Fibroblast of the aortic adventitia (primary cell): ENCODE measurements at places on chromosomes 12 and 14. TPM values are rescaled to one million over a fixed set of nuclear protein-coding genes. Genes with fewer than 3 reads are reported as not detected.

- DNase-seq, result peak; percentile 88
Observed at GRCh38 chr12:19946550-19946949, 421.8 kb upstream of the PDE3A start.

DNA sequence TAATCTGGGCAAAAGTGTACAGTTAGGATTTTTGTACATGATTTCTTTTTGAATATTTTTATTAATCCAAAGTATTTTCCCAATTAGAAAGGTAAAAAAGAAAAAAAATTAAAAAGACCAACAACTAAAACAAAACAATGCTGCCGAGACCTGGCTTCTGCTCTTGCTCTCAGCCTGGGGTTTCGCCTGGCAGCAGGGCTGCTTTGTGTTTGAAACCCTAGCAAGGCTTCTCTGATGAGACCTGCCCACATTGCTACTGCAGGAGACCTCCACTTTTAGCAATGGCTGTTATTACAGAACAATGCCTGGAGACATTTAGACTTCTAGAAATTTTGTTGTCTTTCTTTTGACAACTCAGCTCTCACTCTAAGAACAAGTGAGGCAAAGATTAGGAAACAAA is 1153.0 kb upstream of the TMEM132C start:
- no peak for DNase-seq

MAP3K12 gene
- 32.1 and 118 TPM in 2 replicates for total RNA-seq

CIROP gene
- total RNA-seq, result 1.8 TPM in 1 of 2 replicates, not detected in the other

- DNase-seq, result peak; percentile 36
Observed at GRCh38 chr12:18719922-18720510, 17.8 kb downstream of the PLCZ1 start.

GRCh38 chr14:61042220-61042619 is 61.2 kb downstream of the SLC38A6 start:
- DNase-seq, result no peak

DNA sequence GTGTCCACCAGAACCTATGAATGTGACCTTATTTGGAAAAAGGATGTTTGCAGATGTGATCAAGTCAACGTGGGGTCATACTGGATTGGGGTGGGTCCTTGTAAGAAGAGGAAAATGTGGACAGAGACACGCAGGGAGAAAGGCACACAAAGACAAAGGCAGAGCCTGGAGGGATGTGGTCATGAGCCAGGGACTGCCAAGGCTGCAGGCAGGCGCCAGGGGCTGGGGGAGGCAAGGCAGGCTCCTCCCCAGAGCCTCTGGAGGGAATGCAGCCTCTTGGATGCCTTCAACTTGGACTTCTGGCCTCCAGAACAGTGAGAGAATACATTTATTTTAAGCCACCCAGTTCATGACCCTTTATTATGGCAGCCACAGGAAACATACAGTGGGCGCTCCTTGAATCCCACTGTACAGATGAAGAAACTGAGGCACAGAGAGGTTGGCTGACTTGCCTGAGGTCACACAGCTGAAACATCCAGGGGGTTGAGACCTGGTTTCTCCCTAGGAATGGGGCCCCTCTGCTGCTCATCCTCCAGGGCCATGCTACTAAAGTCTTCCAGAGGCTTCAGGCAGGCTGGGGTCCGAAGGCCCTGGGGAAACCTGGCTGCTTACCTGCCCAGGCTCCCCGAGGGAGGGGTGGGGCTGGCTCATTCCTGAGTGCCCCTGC is 99.7 kb downstream of the RFLNA start:
- peak; percentile 72 for DNase-seq

DNA sequence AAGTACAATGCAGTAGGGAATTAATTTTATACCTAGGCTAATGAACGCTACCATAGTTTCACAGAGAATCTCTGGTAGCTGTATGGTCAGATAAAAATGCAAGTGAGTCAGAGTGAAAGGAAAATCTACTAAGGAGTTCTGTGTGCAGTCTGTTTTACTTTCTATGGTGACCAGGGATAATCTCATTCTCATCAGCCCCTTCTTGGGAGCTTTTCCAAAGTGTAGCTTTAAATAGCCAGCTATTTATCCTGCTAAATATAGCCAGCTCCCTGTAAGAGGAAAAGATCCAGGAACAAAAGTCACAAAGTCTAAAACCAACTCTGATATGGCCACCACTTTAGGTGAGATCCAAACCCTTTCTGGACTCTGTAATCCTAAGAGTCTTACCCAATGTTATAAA is 75.5 kb downstream of the TMEM116 start:
- peak; percentile 51 for DNase-seq

CCDC196 gene
- total RNA-seq, result not detected in 2 replicates

CLEC2B gene
- total RNA-seq, result 16.5 and 58.1 TPM in 2 replicates

DNA sequence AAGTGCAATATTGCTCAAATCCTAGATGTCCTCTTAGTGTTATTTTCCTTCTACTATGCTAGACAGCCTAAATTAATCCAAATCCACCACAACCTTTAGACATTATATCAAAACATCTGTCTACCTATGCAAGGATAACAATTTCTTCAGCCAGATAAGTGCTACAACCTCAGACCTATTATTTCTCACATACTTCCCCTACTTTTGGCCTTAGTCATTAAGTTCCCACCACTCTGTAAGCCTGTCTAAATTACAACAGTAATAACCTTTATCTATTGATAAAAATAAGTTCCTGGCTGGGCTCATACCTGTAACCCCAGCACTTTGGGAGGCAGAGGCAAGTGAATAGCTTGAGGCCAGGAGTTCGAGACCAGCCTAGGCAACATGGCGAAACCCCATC is 74.0 kb downstream of the KIF21A start:
- DNase-seq, result no peak

DNA sequence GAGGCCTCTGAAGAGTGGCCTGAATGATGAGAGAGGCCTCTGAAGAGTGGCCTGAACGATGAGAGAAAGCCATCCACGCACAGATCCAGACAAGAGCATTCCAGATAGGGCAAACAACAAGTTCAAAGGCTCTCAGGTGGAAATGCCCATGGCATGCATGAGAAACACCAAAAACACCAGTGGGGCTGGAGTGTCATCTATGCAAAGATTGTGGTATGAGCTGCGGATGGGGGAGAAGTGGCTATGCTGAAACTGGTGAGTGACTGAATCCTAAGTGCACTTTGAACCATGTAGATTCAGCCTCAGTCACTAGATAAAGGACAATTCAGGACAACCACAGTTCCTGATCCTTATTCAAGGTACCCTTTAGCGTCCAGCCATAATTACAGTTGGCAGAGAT is 79.4 kb upstream of the GZMB start:
- DNase-seq, result no peak
